ENCODE measurements at places on chromosomes 3 and 15.

GRCh38 chr3:123054931-123055330 lies 11.9 kb upstream of the PDIA5 start:
- peak; percentile 20 for DNase-seq

DNA sequence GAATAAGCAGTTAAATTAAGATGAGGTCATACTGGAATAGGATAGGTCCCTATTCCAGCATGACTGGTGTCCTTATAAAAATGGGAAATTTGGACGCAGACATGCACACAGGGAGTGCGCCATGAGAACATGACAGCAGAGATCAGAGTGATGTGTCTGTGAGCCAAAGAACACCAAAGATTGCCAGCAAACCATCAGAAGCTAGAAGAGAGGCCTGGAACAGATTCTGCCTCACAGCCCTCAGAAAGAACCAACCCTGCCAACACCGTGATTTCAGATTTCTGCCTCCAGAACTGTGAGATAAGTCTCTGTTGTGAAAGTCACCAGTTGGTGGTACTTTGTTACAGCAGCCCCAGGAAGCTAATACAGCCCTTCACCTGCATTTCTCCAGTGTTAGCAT lies 34.7 kb downstream of the EPHB1 start:
- DNase-seq: no peak

DNA sequence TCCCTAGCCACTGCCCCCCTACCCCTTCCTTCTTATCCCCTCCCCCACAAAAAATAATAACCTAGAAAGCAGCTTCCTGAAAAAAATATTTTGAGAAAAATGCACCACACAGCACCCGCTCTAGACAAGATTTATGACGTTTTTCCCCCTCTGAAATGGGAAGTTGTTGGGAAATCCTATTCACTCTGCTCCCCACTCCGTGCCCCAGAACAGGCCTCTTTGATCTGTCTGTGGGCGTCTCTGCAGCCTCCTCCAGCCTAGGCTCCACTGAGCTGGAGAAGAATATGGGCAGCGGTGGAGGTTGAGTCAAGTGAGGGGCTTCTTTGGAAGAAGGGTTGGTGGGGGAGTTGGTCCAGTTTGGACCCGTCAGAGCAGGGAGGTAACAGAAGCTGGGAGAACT lies 28.5 kb upstream of the POLG start:
- DNase-seq: peak; percentile 2

- no peak for DNase-seq
Measured at GRCh38 chr3:197542741-197543454, 12.9 kb downstream of the BDH1 start.

DNA sequence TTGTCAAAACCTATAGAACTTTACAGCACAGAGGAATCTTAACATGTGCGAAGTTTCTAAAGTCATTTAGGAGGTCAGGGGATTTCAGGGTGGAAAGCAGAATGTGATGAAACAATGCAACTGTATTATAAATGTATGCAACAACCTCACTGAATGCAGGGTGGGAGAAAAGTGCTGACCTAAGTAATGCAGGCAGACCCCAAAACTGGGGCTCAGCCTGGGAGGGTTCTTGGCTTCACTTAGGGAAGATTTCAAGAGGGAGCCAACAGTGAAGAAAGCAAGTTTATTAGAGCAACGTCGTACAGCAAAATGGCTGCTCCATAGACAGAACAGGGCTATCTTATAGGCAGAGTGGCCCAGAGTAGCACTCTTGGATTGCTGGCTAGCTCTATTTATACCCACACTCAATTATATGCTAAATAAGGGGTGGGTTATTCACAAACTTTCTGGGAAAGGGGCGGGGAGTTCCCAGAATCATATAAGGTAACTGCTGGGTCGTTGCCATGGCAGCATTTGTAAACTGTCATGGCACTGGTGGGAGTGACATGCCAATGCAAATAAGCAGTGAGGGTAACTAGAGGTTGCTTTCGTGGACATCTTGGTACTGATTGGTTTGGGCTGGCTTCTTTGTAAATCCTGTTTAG lies 14.2 kb upstream of the CAND2 start:
- DNase-seq: peak; percentile 25
